ENCODE measurements at places on chromosomes 7 and 10.

- no peak for DNase-seq
Measured at GRCh38 chr10:77963901-77964300, 37.3 kb upstream of the DLG5 start.

- no peak for DNase-seq
Measured at GRCh38 chr10:116985611-116986010, 19.4 kb downstream of the SHTN1 start.

DNA sequence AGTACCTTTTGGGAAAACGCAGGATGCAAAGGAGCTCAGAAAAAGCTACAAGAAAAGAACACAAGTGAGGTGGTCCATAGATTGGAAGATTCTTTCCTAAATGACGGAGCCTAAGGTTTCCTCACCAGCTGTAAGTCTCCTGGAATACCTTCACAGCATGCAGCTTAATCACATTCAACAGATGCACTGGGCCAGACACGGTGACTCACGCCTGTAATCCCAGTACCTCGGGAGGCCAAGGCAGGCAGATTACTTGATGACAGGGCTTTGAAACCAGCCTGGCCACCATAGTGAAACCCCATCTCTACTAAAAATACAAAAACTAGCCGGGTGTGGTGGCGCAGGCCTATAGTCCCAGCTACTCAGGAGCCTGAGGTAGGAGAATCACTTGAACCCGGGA is 228.7 kb downstream of the FRMD4A start:
- no peak for DNase-seq

GRCh38 chr7:98322331-98323270 is 41.1 kb downstream of the BRI3 start:
- DNase-seq: no peak

- no peak for DNase-seq
Measured at GRCh38 chr10:88456730-88457129, 126.4 kb downstream of the RNLS start.

GRCh38 chr10:124240839-124241291 is 147.5 kb upstream of the CHST15 start:
- no peak for DNase-seq

GRCh38 chr7:106978425-106979420 is 65.8 kb upstream of the PRKAR2B start:
- no peak for DNase-seq

DNA sequence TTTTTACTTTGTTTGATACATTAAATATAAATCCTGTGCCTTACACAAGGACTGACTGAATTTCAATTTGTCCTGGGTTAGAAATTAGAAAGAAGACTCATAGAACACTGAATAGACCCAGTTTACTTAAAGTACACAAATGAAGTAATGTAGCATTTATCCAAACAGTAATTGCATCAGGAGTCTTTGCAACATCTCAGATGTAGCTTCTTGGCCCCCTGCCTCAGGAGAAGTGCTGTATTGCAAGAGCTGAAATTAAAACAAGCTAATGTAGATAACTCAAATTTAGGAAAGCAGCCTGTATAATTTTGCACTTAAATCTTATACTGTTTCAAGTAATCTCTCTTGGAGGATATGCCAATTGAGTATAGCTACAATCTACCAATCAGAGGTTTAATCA is 54.3 kb upstream of the KCND2 start:
- DNase-seq: no peak

- DNase-seq: no peak
Measured at GRCh38 chr7:25790963-25791362, 361.0 kb upstream of the NFE2L3 start.

DNA sequence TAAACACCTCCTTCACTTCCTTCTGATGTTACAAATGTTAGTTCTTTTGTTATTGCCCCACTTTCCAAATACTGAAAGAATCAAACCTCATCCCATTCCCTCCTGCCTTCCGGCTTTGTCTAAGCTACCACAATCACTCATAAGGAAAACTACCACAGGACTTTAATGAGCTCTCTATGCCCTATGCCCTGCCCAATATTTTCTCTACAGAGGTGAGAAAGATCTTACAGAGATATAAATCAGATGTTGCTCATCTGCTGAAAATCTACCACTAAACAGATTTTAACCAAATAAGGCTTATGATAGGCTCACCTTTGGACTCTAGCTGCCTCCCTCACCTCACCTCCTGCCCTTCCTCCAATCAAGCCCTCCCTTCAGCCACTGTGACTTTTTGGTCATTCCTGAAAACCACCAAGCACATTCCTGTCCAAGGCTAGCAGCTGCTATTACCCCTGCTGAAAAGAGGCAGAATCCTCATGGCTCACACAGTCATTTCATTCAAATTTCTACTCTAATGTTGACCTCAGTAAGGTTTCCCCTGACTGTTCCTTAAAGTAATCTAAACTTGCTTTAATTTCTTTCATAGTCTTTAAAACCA is 7.7 kb downstream of the ZNF33B start:
- DNase-seq: no peak

GRCh38 chr10:7707102-7707501 is 4.0 kb downstream of the ITIH2 start:
- no peak for DNase-seq

- DNase-seq: no peak
Measured at GRCh38 chr10:114406455-114406854, 2.2 kb upstream of the AFAP1L2 start.

DNA sequence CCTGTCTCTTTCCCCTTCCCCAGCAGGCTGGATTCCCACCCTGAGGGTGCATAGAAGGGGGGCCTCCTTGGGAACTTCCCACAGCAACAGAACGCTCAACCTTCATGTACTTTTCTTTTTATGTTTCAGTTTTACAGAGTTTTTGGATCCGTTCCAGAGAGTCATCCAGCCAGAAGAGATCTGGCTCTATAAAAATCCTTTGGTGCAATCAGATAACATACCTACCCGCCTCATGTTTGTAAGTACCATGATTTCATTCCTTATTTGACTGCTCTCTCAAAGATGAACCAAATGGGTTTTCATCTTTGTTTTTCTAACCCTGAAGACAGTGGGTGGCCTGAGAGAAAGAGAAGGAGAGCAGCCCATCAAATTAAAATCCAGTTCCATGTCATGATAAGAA is 46.7 kb downstream of the PLPP4 start:
- DNase-seq: no peak

- DNase-seq: no peak
Measured at GRCh38 chr10:109963439-109963838, 40.1 kb upstream of the XPNPEP1 start.

DNA sequence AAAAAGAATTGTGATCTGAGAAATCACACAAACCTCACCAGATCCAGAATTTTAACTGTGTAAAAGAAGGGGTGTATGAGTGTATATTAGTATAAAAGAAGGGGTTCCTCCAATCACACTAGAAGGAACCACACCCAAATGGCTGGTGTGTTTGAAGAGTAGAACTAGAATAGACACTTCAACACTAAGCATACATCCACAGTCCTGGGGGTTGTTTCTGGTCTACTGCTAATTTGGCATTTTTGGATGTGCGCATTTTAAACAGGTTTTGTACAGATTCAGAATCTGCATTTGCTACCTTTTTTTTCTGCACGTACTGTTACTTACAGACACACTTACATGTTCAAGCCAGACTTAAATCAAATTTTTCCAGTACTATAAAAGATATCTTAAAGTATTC is 64.6 kb downstream of the PDE1C start:
- DNase-seq: no peak

DNA sequence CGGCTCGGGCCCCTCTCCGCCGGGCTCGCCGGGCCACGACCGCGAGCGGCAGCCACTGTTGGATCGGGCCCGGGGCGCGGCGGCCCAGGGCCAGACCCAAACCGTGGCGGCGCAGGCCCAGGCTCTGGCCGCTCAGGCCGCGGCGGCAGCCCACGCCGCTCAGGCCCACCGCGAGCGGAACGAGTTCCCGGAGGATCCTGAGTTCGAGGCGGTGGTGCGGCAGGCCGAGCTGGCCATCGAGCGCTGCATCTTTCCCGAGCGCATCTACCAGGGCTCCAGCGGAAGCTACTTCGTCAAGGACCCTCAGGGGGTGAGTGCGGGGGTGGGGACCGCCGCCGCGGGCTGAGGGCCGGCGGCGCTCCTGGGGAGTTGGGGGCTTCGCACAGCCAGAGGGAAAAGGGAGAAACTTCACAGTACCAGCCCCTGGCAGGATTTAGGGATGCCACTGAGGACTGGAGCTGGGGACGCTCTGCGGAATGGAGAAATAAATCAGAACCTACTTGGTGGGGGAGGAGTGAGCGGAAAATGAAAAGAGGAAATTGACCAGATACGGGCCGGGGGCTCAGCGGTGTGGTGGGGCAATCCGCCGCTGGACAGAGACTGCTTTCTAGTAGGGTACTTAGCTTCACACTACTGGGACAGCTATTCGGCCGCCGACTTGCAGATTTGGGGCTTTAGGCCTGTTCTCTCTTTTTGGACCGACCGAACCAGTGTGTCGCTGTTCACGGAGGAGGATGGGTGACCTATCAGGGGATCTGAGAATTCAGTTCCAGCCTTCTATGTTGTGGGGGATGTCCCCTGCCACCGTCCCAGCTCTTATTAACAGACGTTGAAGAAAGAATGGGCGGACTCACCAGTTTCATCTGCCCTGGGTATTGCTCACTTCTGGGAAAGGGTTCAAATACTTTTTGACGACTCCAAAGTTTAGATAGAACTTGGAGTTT is 669 bp downstream of the PI4K2A start:
- no peak for DNase-seq

DNA sequence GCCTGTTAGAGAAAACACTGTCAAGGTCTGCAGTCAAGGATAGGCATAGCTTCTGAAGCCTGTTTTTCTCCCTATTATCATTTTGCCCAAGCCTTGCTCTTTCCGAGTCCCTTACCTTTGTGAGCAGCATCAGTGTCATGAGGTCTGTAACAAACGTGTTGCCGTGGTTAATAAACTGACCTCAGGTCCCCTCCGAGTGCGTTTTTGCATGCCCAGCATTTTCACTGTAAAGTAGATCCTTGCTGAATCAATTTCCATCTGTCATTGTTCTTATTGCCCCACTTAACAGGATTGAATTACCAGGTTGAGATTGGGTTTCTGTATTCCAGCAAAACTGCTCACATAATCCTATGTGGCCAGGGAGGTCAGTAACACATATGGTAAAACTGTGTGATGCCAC is 110.3 kb downstream of the ZNF248 start:
- DNase-seq: no peak

DNA sequence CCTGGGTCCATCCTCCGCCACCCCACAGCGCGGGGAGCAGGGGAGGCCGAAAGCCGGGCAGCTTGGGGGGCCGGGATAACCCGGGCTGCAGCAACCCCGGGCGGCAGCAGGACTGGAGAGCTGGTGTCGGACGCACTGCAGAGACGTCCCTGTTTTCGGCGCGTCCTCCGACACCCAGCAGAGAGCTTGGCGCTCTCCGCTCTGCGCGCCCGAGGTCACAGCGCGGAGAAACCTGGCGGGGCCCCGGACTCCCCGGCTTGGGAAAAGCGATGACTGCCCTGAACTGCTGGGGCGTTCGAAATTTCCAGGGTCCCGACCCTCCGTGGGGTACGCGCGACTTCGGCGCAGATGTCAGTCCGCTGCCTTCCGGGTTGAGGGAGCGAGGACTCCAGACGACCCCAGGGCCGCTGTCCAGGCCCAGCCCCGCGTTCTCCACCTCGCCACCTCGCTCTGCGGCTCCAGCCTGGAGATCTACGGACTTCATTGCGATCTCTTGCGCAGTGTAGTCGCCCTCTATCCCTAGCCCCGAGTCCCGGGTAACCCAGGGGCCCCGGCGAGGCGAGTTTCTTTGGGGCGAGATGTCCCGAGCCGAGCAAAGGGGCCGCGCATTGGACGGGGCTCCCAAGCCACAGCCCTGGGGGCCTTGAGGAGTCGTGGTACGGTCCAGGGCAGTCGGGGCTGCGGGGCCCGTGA is 617 bp upstream of the FOXI2 start:
- no peak for DNase-seq

DNA sequence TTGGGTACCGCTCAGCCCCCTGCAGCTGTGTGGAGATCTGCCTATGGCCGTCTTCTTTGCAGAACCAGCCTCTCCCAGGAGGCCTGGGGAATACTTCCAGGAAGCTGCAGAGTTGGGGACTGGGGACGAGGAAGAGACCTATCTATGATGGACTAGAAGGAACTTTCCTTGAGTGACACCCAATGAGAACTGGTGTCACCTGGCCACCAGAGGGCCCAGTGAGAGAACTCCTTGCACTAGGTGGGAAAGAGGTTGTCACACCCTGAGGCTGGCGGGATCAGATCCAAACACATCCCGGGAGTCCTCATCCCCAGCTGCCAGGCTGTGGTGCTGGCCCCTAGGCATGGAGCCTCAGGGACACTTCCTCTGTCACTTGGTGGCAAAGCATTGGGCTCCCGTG is 4.9 kb upstream of the GRID2IP start:
- no peak for DNase-seq

DNA sequence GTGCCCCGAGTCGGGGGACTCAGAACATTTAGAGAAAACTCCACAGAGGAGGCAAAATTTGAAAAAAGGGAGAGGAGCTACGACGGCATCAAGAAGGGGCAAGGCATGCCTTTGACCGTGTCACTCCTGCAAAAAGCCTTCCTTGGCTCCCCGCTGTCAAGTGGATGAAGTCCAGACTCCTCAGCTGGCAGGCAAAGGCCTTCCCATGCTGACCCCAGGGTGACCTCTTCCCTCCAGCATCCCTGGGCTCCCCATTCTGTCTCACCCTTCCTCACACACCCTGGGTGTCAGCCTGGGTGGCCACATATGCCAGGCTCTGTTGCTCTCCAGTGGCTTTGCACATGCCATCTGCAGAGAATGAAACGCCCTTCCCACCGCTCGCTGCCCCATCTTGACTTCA is 88.4 kb upstream of the ZMIZ1 start:
- DNase-seq: no peak

DNA sequence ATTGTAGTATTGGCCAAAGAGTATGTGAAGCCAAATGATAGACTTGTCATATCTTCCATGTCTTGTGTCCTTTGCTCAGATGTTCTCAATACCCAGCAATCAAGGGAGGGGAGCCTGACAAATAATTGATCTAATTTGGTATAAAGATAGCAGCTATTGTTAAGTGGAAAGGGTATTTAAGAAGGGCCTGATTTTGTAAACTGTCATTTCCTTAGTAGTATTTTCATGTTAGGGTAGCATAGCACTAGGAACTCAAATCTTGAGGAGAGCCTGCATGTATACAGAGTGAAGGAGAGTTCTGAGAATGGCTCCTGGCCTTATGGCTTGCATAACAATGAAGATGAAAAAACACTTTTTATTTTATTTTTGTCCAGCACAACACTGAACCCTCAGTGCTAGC is 53.1 kb downstream of the GNAI1 start:
- DNase-seq: no peak

GRCh38 chr10:77114181-77114821 is 523.3 kb downstream of the KCNMA1 start:
- no peak for DNase-seq

GRCh38 chr10:102287538-102287937 is 42.2 kb downstream of the GBF1 start:
- no peak for DNase-seq

- DNase-seq: no peak
Measured at GRCh38 chr10:61763778-61764177, 101.0 kb downstream of the CABCOCO1 start.

- DNase-seq: no peak
Measured at GRCh38 chr7:69517985-69518704, 80.1 kb upstream of the AUTS2 start.

GRCh38 chr7:20095436-20095835 is 121.7 kb downstream of the MACC1 start:
- no peak for DNase-seq

Data from stimulated activated CD8-positive, alpha-beta memory T cell treated with anti-CD3 and anti-CD28 coated beads, Interleukin-4, amount 100 ng/mL, for 4 hours (primary cell).